Esophagus squamous epithelium (tissue), 5 donors: ENCODE measurements at places on chromosomes 11 and 22. TPM values are rescaled to one million over a fixed set of nuclear protein-coding genes. Genes with fewer than 3 reads are reported as not detected.

Gene LRRC32
- total RNA-seq = 12.0 TPM

DNA sequence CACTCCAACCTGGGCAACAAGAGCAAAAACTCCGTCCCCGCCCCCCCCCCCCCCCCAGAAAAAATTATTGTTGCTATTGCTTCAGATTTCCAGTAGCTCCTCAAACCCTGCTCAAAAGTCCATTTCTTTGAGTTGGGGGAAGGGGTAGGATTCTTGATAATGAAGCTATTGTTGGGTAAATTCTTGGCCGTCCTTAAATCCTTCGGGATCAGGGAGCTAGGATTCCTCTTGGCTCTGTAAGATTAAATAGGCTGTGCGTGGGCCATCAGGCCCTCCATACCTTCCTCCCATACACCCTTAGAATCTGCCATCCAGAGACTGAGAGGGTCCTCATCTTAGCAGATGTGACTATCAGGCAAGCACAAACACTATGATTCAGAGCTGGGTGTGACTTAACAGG is 16.4 kb downstream of the YWHAH start:
- peaks cover 28% of the 10 kb centered on the region for H3K36me3 ChIP-seq
- no peaks in the 10 kb centered on the region for H3K4me1 ChIP-seq
- no peak overlapping the region for H3K27ac ChIP-seq

Gene TTC36
- 0.47 TPM for total RNA-seq

DNA sequence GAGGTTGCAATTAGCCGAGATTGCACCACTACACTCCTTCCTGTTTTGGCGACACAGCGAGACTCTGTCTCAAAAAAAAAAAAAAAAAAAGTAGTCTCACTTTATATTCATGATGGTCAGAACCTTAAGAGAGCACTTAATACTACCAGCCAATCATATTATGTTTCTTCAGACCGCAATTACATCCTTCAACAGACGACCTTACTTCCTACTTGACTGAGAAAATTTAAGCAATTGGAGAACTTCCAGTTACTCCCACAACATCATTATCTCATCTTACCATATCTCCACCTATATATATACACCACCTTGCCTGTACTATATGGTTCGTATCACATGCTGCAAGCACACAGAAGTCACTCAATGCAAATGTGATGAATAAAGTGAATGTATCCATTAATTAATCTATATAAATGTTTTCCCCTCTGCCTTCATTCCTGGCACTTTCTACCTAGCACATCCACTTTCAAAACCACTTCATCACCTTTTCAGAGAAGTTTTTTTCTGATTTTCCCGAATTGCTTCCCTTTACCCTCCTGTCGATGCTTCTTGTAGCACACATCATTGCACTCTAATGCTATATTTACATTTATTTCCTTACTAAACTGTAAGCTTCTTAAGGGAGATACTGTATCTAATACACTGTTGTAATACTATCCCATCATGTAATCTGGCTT is 13.8 kb downstream of the ATP5MG start:
- peaks cover 11% of the 10 kb centered on the region for H3K4me1 ChIP-seq
- no peak for DNase-seq
- no peak overlapping the region for H3K27ac ChIP-seq
- H3K36me3 ChIP-seq = peaks cover 27% of the 10 kb centered on the region
- no peak overlapping the region for H3K4me3 ChIP-seq
- H3K27me3 ChIP-seq = no peaks in the 10 kb centered on the region

Gene RBM14
- total RNA-seq = 38.7 TPM

- no peaks in the 10 kb centered on the region for H3K4me1 ChIP-seq
- no peak overlapping the region for H3K27ac ChIP-seq
- no peaks in the 10 kb centered on the region for H3K27me3 ChIP-seq
Measured at GRCh38 chr11:105582497-105582896, 27.4 kb upstream of the GRIA4 start.

Gene MS4A3
- total RNA-seq = not detected

Gene OLFML1
- 2.4 TPM for total RNA-seq

GRCh38 chr22:23256986-23257888 is 76.9 kb downstream of the BCR start:
- no peaks in the 10 kb centered on the region for H3K27me3 ChIP-seq
- peaks cover 25% of the 10 kb centered on the region for H3K4me1 ChIP-seq
- H3K36me3 ChIP-seq = peaks cover 8% of the 10 kb centered on the region
- peak overlapping the region; percentile 21 for H3K4me3 ChIP-seq
- no peak for DNase-seq
- H3K27ac ChIP-seq = peak overlapping the region; percentile 84
